Activated CD8-positive, alpha-beta memory T cell treated with anti-CD3 and anti-CD28 coated beads for 1 hour (primary cell): ENCODE measurements at places on chromosomes 5 and 9.

GRCh38 chr5:1122511-1123294 is 10.8 kb upstream of the SLC12A7 start:
- no peak for DNase-seq

DNA sequence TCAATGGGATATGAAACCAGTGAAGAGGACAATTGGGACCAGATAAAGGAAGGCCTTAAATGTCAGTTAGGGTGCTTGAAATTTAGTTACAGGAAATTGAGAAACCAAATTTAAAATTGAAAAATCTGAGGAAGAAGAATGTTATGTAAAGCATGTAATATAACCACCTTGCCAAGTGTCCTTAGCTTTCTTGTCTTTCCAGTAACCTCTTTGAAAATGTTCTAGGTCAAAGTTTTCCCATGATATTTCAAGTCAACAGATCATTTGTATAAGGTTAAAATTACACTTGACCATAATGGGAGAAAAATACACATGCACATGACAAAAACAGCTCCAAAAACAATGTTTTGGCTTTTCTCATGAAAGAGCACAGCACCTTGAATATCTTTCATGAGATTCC is 21.1 kb downstream of the LOX start:
- no peak for DNase-seq

- DNase-seq = no peak
These were observed 212.6 kb downstream of the ARHGAP26 start for GRCh38 chr5:142982821-142983200.

GRCh38 chr5:36301858-36302603 is at the start of gene RANBP3L:
Gene RANBP3L (minus strand): TSS chr5:36301902. CDS start chr5:36301416, 486 bp downstream.
- no peak for DNase-seq

- DNase-seq = no peak
These were observed 109.3 kb upstream of the CPEB4 start for GRCh38 chr5:173778784-173779304.

DNA sequence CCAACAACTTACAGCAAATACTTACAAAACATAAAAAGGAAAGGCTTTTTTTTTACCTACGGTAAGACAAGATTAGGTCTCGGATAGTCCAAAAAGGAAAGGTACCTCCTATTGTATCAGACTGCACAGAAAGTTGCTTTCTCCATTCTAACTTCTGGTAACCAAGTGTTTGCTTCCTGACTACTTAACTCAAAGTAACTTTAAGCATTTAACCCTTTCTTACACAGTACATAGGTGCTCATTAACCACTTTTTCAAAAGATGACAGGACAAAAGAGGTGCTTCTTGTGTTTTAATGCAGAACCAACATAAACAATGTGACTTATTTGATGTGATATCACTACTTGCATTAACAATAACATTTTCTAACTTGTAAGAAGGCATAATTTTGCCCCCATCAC is 23.1 kb downstream of the PWWP2A start:
- DNase-seq = no peak

GRCh38 chr9:134316449-134317160 is 9.7 kb upstream of the RXRA start:
- DNase-seq = no peak

- no peak for DNase-seq
These were observed 60.3 kb upstream of the MAP3K1 start for GRCh38 chr5:56755036-56755555.

DNA sequence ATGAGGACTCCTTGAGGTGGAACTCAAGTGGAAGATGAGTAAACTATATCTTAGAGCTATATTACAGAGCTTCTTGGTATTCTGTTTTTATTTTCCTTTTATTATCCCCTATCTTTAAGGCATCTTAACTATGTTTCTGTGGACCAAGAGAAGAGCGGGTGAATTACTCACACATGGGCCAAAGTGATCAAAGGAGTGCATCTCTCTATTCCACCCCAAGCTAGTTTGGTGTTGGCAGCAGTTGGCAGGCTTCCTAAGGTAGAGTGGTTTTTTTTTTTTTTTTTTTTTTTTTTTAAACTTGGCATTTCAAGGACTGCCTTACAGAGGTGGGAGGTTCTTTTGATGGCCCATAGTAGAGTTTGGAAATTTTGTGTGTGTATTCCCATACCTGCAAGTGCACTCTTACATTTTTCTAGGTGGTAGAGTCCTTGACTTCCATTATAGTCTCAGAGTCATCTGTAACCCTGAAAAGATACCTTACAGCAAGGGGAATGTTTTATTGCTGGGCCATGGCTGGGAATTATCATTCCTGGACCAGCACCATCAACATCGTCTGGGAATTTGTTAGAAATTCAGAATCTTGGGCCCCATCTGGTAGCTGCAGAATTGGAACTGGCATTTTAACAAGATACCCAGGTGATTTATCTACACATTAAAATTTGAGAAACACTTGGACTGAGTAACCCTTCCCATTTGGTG is 51.0 kb downstream of the ARHGAP26 start:
- DNase-seq = no peak

DNA sequence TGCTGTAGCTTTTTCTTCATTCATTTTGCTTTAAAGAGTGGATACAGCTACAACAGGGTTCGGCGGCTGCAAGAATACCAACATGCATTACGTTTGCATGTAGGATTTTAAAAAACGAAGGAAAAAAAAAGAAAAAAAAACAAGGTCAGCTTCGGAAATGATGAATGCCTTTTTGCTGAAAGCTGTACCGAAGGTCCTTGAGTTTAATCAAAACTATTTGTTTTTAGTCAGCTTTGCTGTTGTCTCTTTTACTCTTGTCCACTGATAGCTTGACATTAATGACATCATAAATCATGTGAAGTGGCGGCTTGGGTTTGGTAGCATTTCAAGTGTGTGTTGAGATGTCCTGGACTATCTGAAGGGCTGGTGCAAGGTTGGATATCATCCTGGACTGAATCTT is 779.1 kb downstream of the NR2F1-AS1 start:
- no peak for DNase-seq

DNA sequence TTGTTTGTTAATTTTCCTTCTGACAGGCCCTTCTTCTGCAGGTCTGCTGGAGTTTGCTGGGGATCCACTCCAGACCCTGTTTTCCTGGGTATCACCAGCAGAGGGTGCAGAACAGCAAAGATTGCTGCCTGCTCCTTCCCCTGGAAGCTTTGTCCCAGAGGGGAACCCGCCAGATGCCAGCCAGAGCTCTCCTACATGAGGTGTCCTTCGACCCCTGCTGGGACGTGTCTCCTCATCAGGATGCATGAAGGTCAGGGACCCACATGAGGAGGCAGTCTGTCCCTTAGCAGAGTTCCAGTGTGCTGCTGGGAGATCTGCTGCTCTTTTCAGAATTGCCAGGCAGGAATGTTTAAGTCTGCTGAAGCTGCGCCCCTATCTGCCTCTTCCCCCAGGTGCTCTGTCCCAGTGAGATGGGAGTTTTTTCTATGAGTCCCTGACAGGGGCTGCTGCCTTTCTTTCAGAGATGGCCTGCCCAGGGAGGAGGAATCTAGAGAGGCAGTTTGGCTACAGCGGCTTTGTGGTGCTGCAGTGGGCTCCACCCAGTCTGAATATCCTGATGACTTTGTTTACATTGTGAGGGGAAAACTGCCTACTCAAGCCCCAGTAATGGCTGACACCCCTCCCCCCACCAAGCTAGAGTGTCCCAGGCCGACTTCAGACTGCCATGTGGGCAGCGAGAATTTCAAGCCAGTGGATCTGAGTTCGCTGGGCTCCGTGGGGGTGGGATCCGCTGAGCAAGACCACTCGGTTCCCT is 772.0 kb upstream of the FAM174A start:
- DNase-seq = no peak

DNA sequence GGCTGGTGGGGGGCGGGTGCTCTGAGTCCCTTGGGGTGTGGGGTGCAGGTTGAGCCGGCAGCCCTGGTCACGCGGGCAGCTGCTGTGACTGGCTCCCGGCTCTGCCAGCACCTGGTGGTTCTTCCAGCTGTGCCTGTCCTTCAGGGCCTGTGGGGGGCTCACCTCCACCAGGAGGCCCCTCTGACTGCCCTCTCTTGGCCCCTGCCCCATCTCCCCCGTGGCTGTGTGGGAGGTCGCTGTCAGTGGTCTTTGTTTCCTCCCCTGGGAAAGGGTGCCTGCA is 3.3 kb downstream of the RXRA start:
- DNase-seq = no peak
